ENCODE measurements at places on chromosomes 7 and 10. TPM values are rescaled to one million over a fixed set of nuclear protein-coding genes. Genes with fewer than 3 reads are reported as not detected.

DNA sequence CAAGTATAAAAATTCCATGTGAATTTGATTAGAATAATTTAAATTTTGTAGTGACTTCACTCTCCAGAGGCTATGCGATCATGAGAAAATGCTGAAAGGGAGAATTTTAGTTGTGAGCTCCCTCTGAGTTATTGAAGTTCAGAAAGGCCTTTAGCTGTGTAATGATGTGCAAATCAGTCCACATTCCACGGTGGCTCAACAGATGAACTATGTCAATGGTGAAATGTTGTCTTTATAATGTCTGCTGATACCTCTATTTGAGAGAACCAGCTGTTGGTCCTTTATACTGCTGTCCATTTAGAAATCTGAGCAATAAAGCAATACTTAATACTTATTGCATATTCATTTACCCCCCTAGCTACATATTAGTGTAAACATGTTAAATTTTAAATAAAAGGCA is 7.1 kb upstream of the ITGB8 start:
- H3K4me1 ChIP-seq = no peaks in the 10 kb centered on the region
- peaks cover 9% of the 10 kb centered on the region for H3K27me3 ChIP-seq
- no peak overlapping the region for H3K27ac ChIP-seq
- DNase-seq = no peak
- H3K36me3 ChIP-seq = no peaks in the 10 kb centered on the region

DNA sequence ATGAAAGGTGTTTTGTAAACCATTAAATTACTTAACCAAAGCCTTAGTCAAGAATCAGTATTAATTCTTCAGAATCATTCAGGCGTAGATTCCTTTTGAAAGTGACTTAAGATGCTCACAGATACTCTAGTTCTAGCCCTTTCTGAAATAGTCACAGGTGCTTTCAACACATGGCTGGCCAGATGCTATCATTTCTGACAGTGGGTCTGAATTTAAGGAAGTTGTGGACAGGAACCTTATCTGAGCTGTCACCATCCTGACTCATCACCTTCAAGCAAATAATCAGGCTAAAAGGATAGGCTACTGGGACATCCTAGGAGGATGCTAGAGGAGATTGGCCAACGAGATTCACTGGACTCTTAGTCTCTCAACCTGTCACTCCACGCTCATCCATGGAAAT is 501.5 kb downstream of the LRMDA start:
- H3K27ac ChIP-seq = no peak overlapping the region
- no peaks in the 10 kb centered on the region for H3K36me3 ChIP-seq
- no peak overlapping the region for H3K4me3 ChIP-seq
- no peaks in the 10 kb centered on the region for H3K27me3 ChIP-seq
- no peak for DNase-seq
- no peaks in the 10 kb centered on the region for H3K4me1 ChIP-seq

GRCh38 chr10:11115337-11115736 is 97.7 kb downstream of the CELF2 start:
- H3K36me3 ChIP-seq = peaks cover under 1% of the 10 kb centered on the region
- H3K27me3 ChIP-seq = peaks cover under 1% of the 10 kb centered on the region
- peaks cover 15% of the 10 kb centered on the region for H3K4me1 ChIP-seq
- H3K4me3 ChIP-seq = no peak overlapping the region
- H3K27ac ChIP-seq = no peak overlapping the region
- no peak for DNase-seq

- H3K4me3 ChIP-seq = no peak overlapping the region
- H3K4me1 ChIP-seq = peaks cover 37% of the 10 kb centered on the region
- H3K27me3 ChIP-seq = peaks cover 3% of the 10 kb centered on the region
- H3K27ac ChIP-seq = no peak overlapping the region
These were observed 2.2 kb downstream of the C10orf67 start for GRCh38 chr10:23342213-23342884.

GRCh38 chr10:131422731-131423130 is 111.2 kb upstream of the TCERG1L start:
- H3K4me1 ChIP-seq = no peaks in the 10 kb centered on the region
- no peaks in the 10 kb centered on the region for H3K36me3 ChIP-seq
- H3K4me3 ChIP-seq = no peak overlapping the region
- H3K27ac ChIP-seq = no peak overlapping the region
- no peak for DNase-seq
- H3K27me3 ChIP-seq = no peaks in the 10 kb centered on the region

IGF2BP3 gene
- 0.48 TPM for total RNA-seq

DNA sequence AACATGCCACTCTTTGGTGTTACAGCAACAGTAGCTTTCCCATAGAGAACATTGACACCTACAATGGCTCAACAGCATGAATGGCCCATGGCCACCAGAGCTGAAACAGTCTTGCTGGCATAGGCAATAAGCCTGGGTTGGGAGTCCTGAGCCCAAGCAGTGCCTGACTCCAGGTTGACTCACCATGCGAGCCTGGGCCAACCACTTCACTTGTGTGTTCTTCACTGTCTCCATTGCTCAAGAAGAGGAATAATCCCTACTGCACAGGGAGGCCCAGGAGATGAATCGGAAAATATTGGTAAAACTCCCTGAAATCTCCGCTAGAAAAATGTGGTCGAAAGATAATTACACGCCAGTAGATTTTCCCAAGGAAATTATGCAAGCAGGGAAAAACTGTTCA is 89.2 kb upstream of the INHBA start:
- no peak overlapping the region for H3K27ac ChIP-seq
- H3K4me1 ChIP-seq = no peaks in the 10 kb centered on the region
- DNase-seq = no peak
- no peak overlapping the region for H3K4me3 ChIP-seq
- no peaks in the 10 kb centered on the region for H3K27me3 ChIP-seq

RALA gene
- total RNA-seq = 27.8 TPM

GRCh38 chr7:25752967-25753791 is 398.8 kb upstream of the NFE2L3 start:
- peaks cover 8% of the 10 kb centered on the region for H3K27me3 ChIP-seq
- H3K27ac ChIP-seq = no peak overlapping the region
- no peaks in the 10 kb centered on the region for H3K36me3 ChIP-seq
- no peaks in the 10 kb centered on the region for H3K4me1 ChIP-seq

LIPK gene
- not detected for total RNA-seq

TBX20 gene
- total RNA-seq = 0.38 TPM

- no peaks in the 10 kb centered on the region for H3K36me3 ChIP-seq
- no peak for DNase-seq
- no peaks in the 10 kb centered on the region for H3K4me1 ChIP-seq
- H3K4me3 ChIP-seq = no peak overlapping the region
- no peak overlapping the region for H3K27ac ChIP-seq
These were observed 407.1 kb downstream of the MDFIC start for GRCh38 chr7:115329006-115329405.

- H3K4me1 ChIP-seq = no peaks in the 10 kb centered on the region
- no peak overlapping the region for H3K27ac ChIP-seq
- H3K36me3 ChIP-seq = no peaks in the 10 kb centered on the region
- H3K4me3 ChIP-seq = no peak overlapping the region
These were observed 36.8 kb downstream of the AKR1C8 start for GRCh38 chr10:5147981-5148677.

DNA sequence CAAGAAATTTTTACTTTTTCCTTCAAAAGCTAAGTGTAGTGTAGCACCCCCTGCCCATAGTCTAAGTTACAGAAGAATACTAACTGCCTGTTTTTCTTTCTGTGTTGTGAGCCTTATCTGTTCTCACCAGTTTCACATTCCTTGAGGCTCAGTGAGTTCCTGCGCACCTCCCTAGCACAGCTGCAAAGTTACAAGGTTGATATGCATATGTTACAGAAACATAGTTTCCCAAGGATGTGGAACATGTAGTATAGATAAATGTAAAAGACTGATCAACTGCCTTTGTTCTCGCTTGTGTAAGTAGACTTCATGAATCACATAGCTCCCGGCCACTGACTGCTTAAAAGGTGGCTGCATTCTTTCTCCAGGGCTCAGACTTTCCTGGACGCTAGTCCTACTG is 6.7 kb upstream of the ZNF33B start:
- no peaks in the 10 kb centered on the region for H3K27me3 ChIP-seq
- no peaks in the 10 kb centered on the region for H3K36me3 ChIP-seq
- no peak overlapping the region for H3K4me3 ChIP-seq
- DNase-seq = no peak
- peaks cover under 1% of the 10 kb centered on the region for H3K4me1 ChIP-seq

GRCh38 chr10:60276232-60276631 is 113.4 kb downstream of the ANK3 start:
- no peak for DNase-seq
- H3K4me1 ChIP-seq = no peaks in the 10 kb centered on the region
- H3K4me3 ChIP-seq = no peak overlapping the region
- H3K36me3 ChIP-seq = peaks cover 14% of the 10 kb centered on the region
- H3K27ac ChIP-seq = no peak overlapping the region

C7orf33 gene
- total RNA-seq = not detected
